Cortex of kidney (tissue), 1 donor: ENCODE measurements at places on chromosomes 4 and X.

GRCh38 chrX:8179656-8180055, 8.6 kb upstream of the VCX2 start:
- DNase-seq, result no peak

- no peak for DNase-seq
Measured at GRCh38 chr4:11264841-11265240, 163.9 kb downstream of the HS3ST1 start.

DNA sequence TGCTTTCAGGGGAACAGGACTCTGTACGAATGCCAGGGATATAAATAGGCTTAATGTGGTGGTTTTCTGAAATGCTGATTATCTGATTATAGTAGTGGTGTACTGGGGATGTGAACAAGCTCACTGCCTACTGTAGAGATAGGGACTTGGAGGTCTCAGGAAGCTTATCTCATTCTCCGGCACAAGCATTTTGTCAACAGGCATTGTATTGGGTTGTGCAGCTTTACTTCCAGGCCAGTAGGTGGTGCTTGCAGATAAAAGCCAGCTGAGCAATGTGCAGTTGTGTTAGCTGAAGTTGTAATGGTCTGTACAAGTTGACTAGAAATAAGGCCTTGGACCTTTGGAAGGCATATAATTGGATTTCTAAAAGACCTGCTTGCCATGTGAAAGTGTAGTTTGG, 49.5 kb upstream of the TMLHE start:
- no peak for DNase-seq

GRCh38 chr4:179989975-179990374, 2253.2 kb upstream of the TENM3 start:
- DNase-seq, result no peak

DNA sequence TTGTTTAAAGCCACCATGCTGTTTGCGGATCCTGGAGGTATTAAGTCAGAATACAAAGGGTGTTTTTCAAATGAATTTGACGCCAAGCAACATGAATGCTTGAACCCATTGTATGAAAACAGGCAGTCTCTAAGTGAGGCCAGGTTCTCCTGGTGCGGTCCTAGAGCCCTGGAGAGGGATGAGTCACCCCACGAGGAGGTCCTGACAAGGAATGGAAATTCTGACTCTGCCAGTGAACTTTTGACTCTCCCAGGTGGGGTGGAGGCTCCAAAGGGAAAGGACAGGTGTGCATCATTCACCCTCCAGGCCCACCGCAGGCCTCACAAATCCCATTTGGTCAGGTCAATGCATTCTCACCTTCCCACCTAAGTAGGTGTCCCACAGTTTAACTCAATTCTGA, 1.5 kb downstream of the TRIM2 start:
- no peak for DNase-seq

GRCh38 chr4:76689145-76689817, 208.7 kb downstream of the SOWAHB start:
- peak; percentile 11 for DNase-seq

DNA sequence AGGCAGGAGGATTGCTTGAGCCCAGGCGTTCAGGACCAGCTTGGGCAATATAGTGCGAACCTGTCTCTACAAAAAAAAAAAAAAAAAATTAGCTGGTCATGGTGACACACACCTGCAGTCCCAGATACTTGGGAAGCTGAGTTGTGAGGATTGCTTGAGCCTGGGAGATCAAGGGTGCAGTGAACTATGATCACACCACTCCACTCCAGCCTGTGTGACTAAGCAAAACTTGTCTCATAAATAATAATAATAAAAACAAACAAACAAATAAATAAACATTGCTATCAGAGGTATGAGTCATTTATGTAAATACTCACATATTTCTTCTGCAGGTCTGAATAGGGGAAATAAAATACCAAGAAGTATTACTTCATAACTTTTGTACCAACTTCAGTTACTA, 1372.7 kb upstream of the AGA start:
- no peak for DNase-seq

DNA sequence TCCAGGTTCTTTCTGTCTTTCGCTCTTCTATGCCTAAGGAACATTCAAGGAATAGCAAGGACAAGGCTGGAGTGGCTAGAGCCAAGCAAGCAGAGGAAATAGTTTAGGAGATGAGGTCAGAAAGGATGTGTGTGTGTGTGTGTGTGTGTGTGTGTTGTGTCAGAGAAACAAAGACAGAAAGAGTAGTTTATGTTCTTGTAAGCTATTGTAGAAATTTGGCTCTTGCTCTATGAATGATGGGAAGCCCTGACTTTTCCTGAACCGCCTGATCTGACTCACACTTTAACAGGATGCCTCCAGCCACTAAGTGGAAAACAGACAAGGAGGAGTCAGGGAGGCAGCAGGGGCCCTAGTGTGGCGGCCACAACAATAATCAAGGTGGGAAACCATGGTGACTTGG, 39.7 kb downstream of the LGI2 start:
- DNase-seq, result no peak

DNA sequence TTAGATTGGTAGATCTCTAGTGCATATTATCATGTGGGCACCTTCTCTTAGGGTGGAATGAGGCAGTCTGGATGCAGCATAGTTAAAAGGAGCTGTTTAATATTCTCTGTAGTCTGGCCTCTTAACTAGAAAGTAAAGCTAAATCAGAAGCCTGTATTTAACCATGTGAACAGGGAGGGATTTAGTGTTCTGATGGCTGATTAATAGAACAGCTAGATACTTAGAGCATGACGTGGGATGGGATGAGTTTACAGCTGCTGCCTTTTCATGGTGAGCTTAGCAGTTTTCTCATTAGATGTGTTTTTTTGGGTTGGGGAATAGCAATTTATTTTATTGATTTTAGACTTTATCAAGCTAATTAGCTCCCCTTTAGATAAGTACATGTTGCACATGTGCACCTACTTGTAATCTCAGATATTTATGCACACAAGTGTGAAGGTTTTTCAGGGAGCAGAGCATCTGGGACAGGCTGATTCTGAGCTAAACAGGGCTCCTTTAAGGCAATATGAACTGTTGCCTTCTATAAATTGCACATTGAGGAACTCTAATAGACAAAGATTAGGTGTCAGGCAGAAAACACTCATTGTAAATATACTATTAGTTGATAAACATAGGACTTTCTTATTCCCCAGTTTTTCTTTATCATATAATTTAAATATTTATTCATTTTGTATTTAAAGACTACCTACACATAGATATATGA, 34.1 kb downstream of the YIPF6 start:
- DNase-seq, result no peak

- no peak for DNase-seq
Measured at GRCh38 chr4:69843932-69844331, 16.0 kb downstream of the SULT1E1 start.

DNA sequence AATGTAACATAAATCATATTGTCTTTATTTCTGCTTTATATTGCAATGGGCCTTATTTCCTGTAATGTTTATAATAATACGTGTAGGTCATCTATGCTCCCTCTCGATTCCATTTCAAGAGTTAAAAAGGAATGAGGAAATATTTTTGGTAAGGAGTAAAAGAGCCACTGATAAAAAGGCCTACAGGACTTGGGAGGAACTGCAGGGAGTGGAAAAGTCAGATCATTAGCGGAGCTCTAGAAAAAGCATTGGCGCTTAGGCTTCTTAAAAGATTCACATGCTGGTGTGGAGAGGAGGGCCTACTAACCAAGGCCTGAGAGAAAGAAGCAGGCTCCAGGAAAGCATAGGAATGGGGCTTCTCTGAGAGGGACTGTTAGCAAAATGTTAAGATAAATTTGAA, 82.9 kb upstream of the PNPLA4 start:
- DNase-seq, result no peak

GRCh38 chr4:102047616-102048015, 257.1 kb downstream of the BANK1 start:
- no peak for DNase-seq

DNA sequence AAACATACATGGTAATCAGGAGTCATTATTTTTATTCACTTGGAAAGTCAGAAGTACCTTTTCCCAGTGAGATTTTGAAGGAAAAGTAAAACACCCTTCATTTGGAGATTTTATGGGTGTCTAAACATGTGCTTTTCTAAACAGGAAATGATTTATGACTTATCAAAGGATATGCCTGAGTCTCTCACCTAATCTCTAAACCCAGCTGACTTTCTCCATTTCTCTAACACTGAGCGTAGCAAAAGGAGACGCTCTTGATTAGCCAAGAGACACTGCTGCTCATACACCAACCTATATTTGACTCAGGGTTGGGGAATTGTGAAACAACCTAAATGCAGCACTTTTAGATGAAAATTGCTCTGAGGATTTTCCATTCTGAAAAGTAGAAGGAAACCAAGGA, 468.5 kb upstream of the FTHL17 start:
- DNase-seq, result no peak

DNA sequence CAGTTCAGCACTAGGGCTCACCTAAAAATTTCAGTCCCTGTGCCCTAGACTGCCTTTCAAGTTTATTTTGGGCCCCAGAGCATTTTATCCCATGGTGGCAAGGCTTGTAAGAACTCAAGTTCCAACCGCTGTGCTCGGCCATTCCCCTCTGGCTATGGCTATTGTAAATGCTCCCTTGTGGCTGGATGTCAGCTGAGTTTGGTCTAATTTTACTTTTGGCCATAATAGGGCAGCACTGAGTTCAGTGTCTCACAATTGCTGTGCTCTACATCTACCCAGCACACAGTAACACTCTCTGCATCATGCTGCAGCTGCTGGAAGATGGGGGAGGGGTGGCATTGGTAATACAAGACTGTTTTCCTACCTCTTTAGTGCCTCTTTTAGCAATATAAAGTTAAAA, 210.8 kb upstream of the IRS4 start:
- DNase-seq, result no peak

DNA sequence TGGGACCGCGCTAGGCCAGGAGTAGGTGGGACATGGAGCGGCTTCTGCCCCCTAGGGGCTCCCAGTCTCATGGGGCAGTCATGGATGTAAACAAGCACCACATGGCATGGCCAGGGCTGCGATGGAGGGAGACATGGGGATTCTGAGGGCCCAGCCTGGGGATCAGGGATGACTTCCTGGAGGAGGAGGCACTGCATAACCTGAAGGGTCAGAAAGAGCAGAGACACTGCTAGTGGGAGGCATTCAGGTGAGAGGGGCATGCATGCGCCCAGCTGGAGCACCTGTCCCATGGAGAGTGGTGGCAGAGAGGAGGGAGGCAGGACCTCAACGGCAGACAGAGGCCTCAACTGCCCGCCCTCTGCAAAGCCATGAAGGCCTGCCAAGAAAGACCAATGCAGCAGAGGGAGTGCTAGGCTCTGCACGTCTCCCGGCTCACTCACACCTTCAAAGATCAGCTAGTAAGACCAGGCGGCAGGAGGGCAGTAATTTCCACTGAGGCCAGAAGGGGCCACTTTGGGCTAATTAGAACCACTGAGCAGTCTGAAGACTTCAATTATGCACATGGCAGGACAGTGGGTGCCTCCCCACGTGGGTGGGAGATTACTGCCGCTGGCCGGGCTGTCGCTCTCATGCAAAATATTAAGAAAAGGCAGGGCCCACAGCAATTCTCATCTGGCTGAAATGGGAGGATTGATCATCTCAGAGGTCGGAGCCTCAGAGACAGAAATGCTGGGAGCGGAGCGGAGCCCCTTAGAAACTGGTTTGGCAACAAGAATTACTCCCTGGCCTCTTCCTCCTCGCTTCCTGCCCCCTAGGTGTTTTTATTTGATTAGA, 69.6 kb downstream of the PPP2R2C start:
- no peak for DNase-seq

DNA sequence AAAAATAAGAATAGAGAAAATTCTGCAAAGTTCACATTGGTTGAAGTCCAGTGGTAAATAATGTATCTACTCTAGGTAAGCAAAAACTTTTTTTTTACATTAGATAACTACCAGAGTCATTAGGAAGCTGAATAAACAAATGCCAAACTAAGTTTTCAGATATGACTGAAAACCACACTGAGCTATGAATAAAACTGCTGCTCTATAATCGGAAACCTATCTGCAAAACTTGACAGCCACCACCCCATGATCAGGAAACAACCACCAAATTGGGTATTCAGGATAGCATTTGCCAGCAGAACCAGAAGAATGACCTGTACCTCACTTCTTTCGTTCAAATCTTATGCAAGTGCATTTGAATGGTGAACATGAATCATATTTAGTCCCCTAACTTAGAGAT, 173.0 kb upstream of the TET2 start:
- no peak for DNase-seq

GRCh38 chrX:147847999-147848398, 63.7 kb upstream of the FMR1 start:
- no peak for DNase-seq

- no peak for DNase-seq
Measured at GRCh38 chrX:17226736-17227135, 148.3 kb upstream of the NHS start.

- no peak for DNase-seq
Measured at GRCh38 chr4:71209161-71209560, 129.7 kb upstream of the SLC4A4 start.

GRCh38 chr4:17846266-17846665, 35.5 kb downstream of the NCAPG start:
- no peak for DNase-seq

- no peak for DNase-seq
Measured at GRCh38 chrX:78011846-78012245, 42.4 kb upstream of the PGAM4 start.

- no peak for DNase-seq
Measured at GRCh38 chr4:147285751-147286150, 195.1 kb upstream of the EDNRA start.

GRCh38 chr4:147943159-147943638, 211.3 kb downstream of the ARHGAP10 start:
- DNase-seq, result no peak

DNA sequence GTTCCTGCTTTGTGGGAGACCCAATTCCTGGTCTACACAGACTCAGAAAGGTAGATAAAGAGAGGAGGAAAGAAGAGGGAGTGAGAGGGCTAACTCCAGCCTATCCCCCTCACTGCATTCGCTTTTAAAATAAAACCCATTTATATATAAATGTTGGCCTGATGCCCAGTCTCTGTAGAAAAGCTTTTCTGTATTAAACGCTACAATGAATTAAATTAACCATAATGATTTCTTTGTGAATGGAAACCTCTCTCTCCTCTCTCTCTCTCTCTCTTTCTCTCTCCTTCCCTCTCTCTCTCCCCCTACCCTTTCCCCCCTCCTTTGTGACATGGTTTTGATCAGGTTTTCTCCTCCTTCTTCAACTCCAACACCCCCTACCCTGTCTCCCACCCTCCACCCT, 34.8 kb downstream of the PJA1 start:
- DNase-seq, result no peak

DNA sequence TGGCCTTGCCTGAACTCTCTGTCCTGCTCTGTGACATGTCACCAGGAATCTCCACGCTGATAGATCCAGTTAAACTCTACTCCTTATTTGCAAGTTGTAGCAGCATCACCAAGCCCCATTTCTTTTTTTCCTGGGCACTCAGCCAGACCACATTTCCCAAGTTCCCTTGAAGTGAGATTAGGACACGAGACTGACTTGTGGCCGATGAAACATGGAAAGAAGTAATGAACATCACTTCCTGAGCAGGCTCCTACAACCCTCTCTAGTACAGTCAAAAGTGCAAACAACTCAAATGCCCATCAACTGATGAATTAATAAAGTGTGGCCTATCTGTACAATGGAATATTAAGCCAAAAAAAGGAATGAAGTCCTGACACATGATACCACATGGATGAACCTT, 74.6 kb downstream of the MAP3K15 start:
- no peak for DNase-seq
